NCI-H2171 treated with DMSO at 0.1 percent for 48 hours (cell line): ENCODE measurements at places on chromosomes 4 and X.

- no peak for DNase-seq
Observed at GRCh38 chr4:4427121-4427870, 40.4 kb downstream of the NSG1 start.

- no peak for DNase-seq
Observed at GRCh38 chr4:143404555-143404954, 67.9 kb downstream of the GAB1 start.

GRCh38 chr4:68369142-68369805, 19.4 kb upstream of the YTHDC1 start:
- DNase-seq, result no peak

GRCh38 chrX:41589634-41590270, 99.0 kb upstream of the GPR34 start:
- DNase-seq, result no peak

GRCh38 chr4:147975325-147975724, 243.4 kb downstream of the ARHGAP10 start:
- DNase-seq, result no peak

GRCh38 chr4:150150629-150151062, 72.4 kb downstream of the DCLK2 start:
- no peak for DNase-seq

- no peak for DNase-seq
Observed at GRCh38 chrX:115970718-115971117, 199.8 kb upstream of the AGTR2 start.

DNA sequence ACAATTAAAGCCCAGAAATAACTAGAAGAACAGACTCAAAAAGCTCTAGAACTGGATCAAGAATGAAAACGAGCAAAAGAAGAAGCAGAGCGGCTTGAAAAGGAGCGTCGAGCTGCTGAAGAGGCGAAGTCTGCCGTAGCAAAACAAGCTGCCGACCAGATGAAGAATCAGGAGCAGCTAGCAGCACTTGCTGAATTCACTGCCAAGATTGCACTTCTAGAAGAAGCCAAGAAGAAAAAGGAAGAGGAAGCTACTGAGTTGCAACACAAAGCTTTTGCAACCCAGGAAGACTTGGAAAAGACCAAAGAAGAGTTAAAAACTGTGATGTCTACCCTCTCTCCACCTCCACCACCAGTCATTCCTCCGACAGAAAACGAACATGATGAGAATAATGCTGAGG, 56.1 kb upstream of the PPP4R3C start:
- DNase-seq, result no peak

DNA sequence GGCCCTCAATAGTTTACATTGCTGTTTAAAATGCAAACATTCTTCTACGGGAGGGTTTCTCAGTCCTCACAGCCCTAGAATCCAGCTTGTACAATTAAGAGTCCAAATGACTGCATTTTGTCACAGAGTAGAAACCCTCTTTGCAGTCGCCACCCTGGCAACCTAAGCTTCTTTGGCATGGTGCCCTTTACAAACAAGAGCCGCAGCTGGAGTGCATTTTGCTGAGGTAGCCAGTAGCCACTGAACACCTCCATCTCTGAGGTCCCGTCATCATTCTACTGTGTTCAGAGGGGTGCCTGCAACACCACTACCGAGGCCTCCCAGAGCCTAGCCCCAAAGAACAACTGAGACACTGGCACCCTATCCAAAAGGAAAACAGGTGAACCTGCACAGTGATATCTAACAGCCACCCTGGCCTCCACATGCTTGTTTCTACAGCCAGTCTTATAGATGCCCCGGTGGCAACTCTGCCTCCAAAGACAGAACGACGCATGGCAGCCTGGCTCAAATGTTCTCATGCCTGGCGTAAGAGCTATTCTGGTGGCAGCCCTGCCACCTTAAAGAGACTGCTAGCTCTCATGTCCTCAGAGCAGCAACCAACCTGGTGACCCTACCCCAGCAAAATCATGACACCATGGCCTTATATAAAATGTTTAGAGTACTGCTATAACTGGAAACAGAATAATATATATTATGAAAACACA, 801.9 kb downstream of the TECRL start:
- peak; percentile 10 for DNase-seq

DNA sequence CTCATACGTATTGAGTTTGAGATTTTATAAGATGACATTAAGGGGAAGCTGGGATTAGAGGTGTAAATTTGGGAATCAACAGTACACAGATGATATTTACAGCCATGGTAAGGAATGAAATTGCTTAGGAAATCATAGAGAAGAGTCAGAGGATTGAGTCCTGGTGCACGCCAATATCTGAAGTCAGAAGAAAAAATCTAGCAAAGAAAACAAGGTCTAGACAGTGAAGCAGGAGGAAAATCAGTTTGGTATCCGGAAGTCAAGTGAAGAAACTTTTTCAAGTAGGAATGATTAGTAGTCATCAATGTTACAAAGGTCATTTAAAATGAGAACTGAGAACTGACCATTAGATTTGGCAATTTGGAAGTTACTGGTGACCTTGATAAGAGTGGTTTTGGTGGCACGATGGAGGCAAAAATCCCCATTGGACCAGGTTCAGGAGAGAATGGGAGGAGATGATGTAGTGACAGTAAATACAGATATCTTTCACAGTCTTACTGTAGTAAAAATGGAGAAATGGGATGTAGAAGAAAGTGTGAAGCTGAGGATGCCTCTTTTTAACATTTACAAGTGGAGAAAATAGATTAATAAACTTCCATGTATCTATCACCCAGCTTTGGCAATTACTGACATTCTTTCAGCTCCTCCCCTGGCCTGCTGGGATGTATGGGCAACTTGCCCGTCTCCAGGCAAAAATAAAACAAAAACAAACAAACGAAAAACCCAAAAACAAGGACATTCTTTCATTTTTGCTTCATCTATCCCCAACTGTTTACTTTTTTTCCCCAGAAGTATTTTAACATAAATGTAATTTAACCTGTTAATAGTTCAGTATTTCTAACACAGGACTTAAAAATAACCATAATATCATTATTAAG, 11.4 kb upstream of the GPR34 start:
- no peak for DNase-seq
